ENCODE measurements at places on chromosomes 5 and 9. TPM values are rescaled to one million over a fixed set of nuclear protein-coding genes. Genes with fewer than 3 reads are reported as not detected.

OMD gene
- 2.7 TPM for total RNA-seq

TOMM5 gene
- total RNA-seq: 44.3 TPM

FCN2 gene
- not detected for total RNA-seq

TMOD1 gene
- 4.2 TPM for total RNA-seq

SH3GL2 gene
- total RNA-seq: not detected

TMEFF1 gene
- not detected for total RNA-seq

TAF11L5 gene
- total RNA-seq: not detected

OR2V1 gene
- not detected for total RNA-seq

GNA14 gene
- 0.45 TPM for total RNA-seq

EGR1 gene
- total RNA-seq: 130 TPM

IL3 gene
- not detected for total RNA-seq

- peak; percentile 86 for DNase-seq
- H3K36me3 ChIP-seq: no peaks in the 10 kb centered on the region
- no peaks in the 10 kb centered on the region for H3K27me3 ChIP-seq
- H3K4me3 ChIP-seq: peak overlapping the region; percentile 71
- H3K27ac ChIP-seq: peak overlapping the region; percentile 96
These were observed 5.6 kb upstream of the PURA start for GRCh38 chr5:140108093-140109017.

GRCh38 chr9:71010258-71010657 is 111.2 kb downstream of the TRPM3 start:
- H3K27ac ChIP-seq: no peak overlapping the region
- no peaks in the 10 kb centered on the region for H3K36me3 ChIP-seq
- no peaks in the 10 kb centered on the region for H3K4me1 ChIP-seq
- DNase-seq: no peak

DNA sequence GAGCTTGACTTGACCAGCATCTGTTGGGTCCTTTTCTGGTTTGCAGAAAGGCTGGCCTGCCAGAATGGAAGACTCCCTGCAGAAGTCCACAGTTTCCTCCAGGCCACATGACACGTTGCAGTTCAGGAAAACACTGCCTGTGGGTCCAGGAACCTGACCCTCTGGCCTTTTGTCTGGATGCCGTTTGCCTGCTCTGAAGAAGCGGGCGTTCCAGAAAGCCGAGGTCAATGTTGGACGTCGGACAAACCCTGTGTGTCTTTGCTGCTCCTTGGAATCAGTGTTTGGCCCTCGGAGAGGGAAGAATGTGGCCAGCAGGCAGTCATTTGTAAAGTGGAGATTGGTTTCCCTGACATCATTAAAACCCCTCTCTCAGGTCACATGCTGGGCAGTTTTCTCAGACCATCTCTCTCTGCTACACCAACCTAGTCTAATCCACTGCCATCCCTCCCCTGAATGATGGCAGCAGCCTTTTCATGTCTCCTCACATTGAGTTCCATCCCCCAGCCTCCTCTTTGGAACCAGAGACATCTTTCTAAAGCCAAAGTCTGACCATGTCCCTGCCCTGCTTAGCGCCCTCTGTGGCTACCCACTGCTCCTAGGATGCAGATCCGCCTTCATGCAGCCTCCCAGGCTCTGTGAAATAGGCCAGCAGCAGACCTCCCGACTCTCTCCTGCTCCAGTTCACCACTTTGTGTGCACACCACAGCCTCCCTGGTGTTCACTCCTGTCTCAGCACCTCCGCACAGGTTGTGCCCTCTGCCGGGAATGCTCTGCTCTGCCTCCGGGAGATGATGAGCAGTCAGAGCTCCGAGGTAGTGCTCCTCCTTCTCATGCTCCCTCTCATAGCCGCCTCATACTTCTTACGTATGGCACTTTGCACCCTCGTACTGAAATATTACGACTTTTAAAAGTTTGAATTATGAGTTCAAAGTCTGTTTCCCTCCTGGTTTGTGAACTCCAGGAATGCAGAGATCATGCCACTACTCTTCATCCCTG is 75.6 kb downstream of the RALGPS1 start:
- H3K4me3 ChIP-seq: no peak overlapping the region
- no peaks in the 10 kb centered on the region for H3K27me3 ChIP-seq
- no peak overlapping the region for H3K27ac ChIP-seq
- no peaks in the 10 kb centered on the region for H3K36me3 ChIP-seq
- peaks cover 24% of the 10 kb centered on the region for H3K4me1 ChIP-seq

GRCh38 chr5:77423022-77423750 is 68.9 kb downstream of the WDR41 start:
- H3K4me3 ChIP-seq: no peak overlapping the region
- no peak for DNase-seq
- H3K27me3 ChIP-seq: no peaks in the 10 kb centered on the region
- peaks cover 16% of the 10 kb centered on the region for H3K36me3 ChIP-seq

GRCh38 chr5:91103353-91104061 is 279.6 kb downstream of the ARRDC3 start:
- no peak overlapping the region for H3K4me3 ChIP-seq
- DNase-seq: no peak
- H3K36me3 ChIP-seq: no peaks in the 10 kb centered on the region
- peak overlapping the region; percentile 5 for H3K27ac ChIP-seq

DNA sequence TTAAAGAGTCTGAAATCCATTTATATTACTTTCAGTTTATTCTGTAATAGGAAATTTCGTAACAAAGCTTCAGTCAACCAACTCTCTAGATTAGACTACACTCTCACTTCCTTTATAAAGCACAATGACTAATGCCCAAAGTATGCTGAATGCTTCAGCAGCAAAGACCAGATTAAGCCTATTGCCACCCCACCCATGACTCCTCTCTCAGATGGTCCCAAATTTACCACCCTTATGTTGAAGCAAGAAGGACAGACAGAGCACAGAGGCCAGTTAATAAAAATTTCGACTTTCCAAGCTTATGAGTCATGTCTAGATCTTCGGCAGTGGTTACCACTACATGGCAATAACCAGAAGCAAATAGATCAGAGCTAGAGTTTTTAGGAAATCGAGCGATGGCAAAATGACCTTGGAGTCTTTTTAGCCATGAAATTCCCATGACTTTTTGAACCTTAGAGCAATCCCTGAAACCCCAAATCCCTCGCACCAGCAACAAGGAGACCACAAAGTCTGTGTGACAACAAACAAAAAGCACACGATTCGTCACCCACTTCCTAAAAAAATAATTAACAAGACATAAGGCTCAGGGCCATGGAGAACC is 287.8 kb upstream of the RASA1 start:
- H3K27ac ChIP-seq: peak overlapping the region; percentile 8
- H3K4me3 ChIP-seq: no peak overlapping the region
- H3K36me3 ChIP-seq: no peaks in the 10 kb centered on the region
- peaks cover 5% of the 10 kb centered on the region for H3K4me1 ChIP-seq
- no peak for DNase-seq

GRCh38 chr5:5371957-5372356 is 50.5 kb upstream of the ICE1 start:
- no peak for DNase-seq
- H3K27me3 ChIP-seq: no peaks in the 10 kb centered on the region
- H3K36me3 ChIP-seq: no peaks in the 10 kb centered on the region
- H3K27ac ChIP-seq: no peak overlapping the region

DNA sequence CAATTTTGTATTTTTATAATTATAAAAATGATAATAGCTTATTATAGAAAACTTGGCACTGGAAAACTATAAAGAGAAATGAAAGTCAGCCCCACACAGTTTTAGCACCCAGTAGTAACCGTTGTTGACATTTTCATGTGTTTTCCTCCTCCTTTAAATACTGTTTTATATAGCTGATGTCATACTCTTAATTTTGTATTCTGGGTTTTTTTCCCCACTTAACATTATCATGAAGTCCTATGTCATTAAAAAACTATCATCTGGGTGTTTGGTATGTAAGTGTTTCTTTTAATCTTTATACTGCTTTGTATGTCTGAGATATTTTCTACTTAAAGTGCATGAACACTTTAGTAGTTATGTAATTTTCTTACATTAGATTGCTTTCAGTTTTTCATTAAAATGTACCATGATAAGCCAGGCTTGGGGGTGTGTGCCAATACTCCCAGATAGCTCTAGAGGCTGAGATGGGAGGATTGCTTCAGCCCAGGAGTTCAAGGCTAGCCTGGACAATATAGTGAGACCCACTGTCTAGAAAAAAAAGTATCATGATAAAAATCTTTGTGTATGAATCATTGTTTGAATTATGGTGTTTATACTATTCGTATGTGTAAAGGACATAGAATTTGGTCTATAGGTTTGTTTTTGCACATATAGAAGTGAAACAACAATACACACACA is 2.7 kb downstream of the RAD50 start:
- H3K27ac ChIP-seq: no peak overlapping the region
- peaks cover 20% of the 10 kb centered on the region for H3K4me1 ChIP-seq
- no peak for DNase-seq
- H3K27me3 ChIP-seq: no peaks in the 10 kb centered on the region

- no peak overlapping the region for H3K4me3 ChIP-seq
- H3K4me1 ChIP-seq: no peaks in the 10 kb centered on the region
- no peak for DNase-seq
- no peaks in the 10 kb centered on the region for H3K27me3 ChIP-seq
- no peaks in the 10 kb centered on the region for H3K36me3 ChIP-seq
These were observed 35.6 kb downstream of the NIM1K start for GRCh38 chr5:43227655-43228054.

GRCh38 chr9:88590558-88591146 is 55.7 kb downstream of the NXNL2 start:
- no peaks in the 10 kb centered on the region for H3K27me3 ChIP-seq
- H3K4me1 ChIP-seq: no peaks in the 10 kb centered on the region
- no peak overlapping the region for H3K27ac ChIP-seq
- H3K36me3 ChIP-seq: no peaks in the 10 kb centered on the region

DNA sequence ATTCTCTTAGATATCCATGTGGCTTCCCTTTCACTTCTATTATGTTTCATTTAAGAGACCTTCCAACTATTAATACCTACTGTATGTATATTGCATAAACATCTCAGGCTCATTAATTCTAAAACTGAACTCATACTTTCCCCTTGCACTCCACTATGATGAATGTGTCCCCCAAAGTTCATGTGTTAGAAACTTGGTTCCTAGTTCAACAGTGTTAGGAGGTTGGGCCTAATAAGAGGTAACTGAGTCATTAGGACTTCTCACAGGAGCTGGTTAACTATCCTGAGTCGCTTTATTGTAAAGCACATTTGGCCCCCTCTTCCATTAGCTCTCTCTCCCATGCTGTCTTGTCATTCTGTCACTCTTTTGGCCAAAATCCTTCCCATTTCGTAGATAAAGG is 22.0 kb downstream of the ANKHD1 start:
- H3K27ac ChIP-seq: no peak overlapping the region
- H3K4me3 ChIP-seq: no peak overlapping the region
- DNase-seq: no peak
- no peaks in the 10 kb centered on the region for H3K36me3 ChIP-seq

- H3K4me1 ChIP-seq: peaks cover 8% of the 10 kb centered on the region
- DNase-seq: no peak
- H3K27me3 ChIP-seq: no peaks in the 10 kb centered on the region
- H3K36me3 ChIP-seq: no peaks in the 10 kb centered on the region
- no peak overlapping the region for H3K4me3 ChIP-seq
These were observed 30.9 kb downstream of the GALNT10 start for GRCh38 chr5:154221371-154221896.

DNA sequence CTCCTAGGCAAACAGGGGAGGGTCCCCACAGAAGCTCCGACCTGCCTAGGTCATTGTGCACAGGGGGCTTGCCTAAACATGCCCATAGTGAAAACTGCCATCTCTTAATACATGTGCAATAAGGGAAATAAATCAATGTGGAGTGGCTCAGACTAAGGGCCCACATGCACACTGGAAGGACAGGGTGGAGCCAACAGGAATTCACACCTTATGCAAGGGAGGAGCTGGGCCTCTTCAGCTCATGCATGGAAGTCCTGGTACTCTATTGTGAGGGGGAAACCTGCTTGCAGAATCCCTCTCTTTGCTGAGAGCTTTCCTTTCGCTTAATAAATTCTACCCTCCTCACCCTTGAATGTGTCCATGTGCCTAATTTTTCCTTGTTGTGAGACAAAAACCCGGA is 815.8 kb downstream of the EFNA5 start:
- no peak for DNase-seq
- no peaks in the 10 kb centered on the region for H3K4me1 ChIP-seq
- H3K27me3 ChIP-seq: no peaks in the 10 kb centered on the region
- no peaks in the 10 kb centered on the region for H3K36me3 ChIP-seq

GRCh38 chr5:175252234-175252805 is 191.7 kb downstream of the DRD1 start:
- H3K27me3 ChIP-seq: no peaks in the 10 kb centered on the region
- no peaks in the 10 kb centered on the region for H3K36me3 ChIP-seq
- H3K4me1 ChIP-seq: no peaks in the 10 kb centered on the region

GRCh38 chr9:116151966-116152381 is 1.6 kb upstream of the PAPPA start:
- H3K4me3 ChIP-seq: no peak overlapping the region
- no peak for DNase-seq
- peaks cover 38% of the 10 kb centered on the region for H3K27me3 ChIP-seq
- H3K27ac ChIP-seq: no peak overlapping the region

GRCh38 chr5:90802474-90803317 is 244.1 kb downstream of the ADGRV1 start:
- no peak overlapping the region for H3K4me3 ChIP-seq
- no peak overlapping the region for H3K27ac ChIP-seq
- no peaks in the 10 kb centered on the region for H3K4me1 ChIP-seq
- no peaks in the 10 kb centered on the region for H3K36me3 ChIP-seq

- no peaks in the 10 kb centered on the region for H3K27me3 ChIP-seq
- no peak overlapping the region for H3K27ac ChIP-seq
- no peaks in the 10 kb centered on the region for H3K36me3 ChIP-seq
These were observed 62.1 kb upstream of the CPEB4 start for GRCh38 chr5:173826086-173826427.

DNA sequence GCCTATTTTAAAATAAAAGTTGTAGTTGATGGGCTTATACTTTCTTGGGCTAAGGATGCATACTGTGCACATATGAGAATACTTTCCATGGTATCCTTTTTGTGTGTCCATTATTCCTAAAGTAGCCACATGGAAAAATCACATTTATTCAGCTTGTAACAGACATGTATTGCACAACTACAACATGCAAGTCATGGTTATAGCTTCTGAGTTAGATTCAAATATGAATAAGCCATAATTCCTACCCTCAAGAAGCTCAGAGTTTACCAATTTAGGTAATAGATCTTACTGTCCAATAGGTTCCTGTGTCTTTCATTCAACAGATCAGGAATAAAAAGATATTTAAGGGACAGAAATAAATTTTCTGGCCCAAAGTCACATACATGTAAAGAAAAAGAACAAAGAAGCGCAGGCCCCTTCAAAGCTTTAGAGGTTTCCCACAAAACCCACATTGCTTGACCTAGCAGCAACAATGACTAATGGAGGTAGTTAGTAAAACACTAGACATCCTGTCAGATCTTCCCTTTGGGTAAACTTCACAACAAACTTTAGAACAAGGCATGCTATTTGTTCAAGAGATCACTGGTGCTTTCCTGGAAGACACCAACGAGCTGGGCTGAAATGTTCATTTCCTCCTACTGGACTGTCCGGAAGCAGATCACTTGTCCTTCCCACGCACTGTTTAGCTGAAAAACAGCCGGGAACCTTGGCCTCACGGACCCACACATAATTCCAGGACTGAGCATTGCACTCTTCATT is 78.4 kb upstream of the ITGA1 start:
- DNase-seq: no peak
- H3K27me3 ChIP-seq: no peaks in the 10 kb centered on the region
- no peak overlapping the region for H3K27ac ChIP-seq
- no peaks in the 10 kb centered on the region for H3K36me3 ChIP-seq

- H3K27me3 ChIP-seq: peaks cover 29% of the 10 kb centered on the region
- DNase-seq: peak; percentile 60
- H3K36me3 ChIP-seq: no peaks in the 10 kb centered on the region
- peaks cover 17% of the 10 kb centered on the region for H3K4me1 ChIP-seq
These were observed 17.9 kb upstream of the ASS1 start for GRCh38 chr9:130426883-130427282.

All from suprapubic skin (tissue), 4 donors.